ENCODE measurements at places on chromosomes 12 and 14.

DNA sequence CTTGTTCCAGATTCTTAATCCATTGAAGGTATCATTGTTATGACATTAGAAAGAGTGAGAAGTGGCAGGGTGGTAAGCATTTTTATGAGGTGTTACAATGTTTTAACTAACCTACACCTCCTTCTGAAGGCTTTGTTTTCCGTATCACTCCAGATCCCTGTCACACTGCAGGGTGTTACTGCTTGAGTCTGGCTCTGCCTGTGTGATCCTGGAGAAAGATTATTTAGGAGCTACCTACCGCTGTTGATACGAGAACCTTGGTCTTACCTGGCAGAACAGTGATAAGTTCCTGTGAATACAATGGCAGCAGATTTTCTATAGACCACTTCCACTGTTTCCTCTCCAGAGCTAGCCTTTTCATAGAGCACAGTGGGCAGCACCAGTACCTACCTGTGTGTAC is 36.2 kb downstream of the GRIN2B start:
- DNase-seq, result no peak

DNA sequence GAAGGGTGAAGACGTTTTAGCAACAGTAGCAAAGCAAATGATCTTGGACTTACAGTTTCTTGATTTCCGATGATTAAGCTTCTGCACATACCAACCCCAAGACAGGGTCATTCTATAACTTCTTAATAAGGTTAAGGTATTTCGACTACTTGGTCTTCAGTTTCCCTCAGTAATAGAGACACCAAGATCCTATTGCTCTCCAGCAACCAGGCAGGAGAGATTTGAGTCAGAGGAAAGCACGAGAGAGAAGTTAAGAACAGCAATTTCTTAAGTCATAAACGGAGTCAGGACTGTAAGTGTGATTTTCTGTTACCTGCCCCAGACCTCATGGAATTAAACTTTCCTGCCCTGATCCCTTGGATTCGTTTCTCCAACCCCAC is 215.6 kb downstream of the TTC8 start:
- no peak for DNase-seq

GRCh38 chr12:14362352-14362751 is 3.1 kb upstream of the ATF7IP start:
- no peak for DNase-seq

- no peak for DNase-seq
Observed at GRCh38 chr12:42916143-42916542, 326.6 kb upstream of the PRICKLE1 start.

DNA sequence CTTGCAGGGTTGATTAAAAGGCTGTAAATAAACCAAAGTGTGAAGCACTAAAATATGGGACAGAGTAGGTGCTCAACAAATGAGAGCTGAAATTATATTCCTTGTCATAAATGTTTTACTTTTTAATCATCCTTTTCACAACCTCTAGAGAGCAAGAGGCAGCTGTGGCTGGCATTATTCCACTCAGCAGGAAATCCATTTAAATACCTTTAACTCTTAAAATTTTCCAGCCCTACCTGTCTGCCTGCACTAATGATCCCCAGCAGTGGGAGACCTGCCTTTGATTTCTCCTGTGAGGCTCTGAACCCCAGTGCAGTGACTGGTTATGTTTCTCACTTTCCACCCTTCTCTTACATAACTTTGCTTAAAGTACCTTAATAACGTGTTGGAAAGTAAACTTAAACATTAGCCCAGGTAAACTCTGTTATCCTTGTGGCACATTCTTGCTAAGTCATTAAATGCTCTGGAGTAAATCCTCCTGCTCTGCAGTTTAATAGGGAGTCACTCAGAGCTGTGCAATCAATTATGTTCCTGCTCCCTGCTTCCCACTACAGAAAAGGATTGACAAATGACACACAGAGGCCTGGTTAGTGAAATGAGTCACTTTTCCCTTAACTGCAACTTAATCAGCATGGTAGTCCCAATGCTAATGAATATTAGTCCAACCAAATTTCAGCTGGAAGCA is 755.7 kb upstream of the USP15 start:
- DNase-seq, result no peak

DNA sequence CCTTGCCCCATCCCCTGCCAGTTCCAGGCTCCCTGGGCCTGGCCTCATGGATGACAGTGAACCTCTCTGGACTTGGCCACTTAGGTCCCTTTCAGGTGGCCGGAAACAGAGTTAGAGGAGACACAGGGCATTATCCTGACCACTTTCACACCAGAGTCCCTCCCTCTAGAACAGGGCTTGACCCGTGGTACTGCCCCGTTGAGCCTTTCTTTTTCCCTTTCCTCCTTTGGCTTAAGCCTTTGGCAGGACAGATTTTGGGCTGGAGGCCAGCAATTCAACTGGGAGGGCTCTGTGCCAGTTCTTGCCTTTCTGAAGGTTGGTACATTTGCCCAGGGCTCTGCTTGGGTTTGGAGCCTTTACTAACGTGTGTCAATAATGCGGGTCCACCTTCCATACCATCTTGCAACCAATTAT is 22.8 kb downstream of the TPCN1 start:
- DNase-seq, result no peak

DNA sequence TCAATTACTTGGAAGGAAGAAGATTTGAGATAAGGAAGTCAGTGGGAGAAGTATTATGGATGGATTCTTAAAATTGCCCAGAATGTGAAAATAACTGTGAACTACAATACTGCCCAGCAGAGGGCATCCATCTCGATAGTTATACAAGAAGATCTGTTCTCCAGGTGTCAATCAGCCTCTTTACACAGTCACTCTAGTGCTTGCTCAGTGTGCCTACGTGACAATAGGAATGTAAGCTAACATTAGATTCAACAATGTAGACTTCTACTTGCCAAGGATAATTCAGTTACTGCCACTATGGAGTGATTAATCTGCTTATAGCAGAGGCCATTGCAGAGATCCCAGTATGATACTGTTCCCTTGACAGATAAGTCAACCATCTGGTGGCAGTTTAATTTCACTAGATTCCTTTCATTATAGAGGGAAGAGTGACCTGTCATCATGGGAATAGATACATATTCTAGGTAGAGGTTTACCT is 10.6 kb upstream of the MAP4K5 start:
- peak; percentile 45 for DNase-seq

- DNase-seq, result no peak
Observed at GRCh38 chr14:59407246-59408010, 57.8 kb downstream of the GPR135 start.

GRCh38 chr14:22448035-22448904 is 140.8 kb downstream of the DAD1 start:
- no peak for DNase-seq

- no peak for DNase-seq
Observed at GRCh38 chr14:69324341-69324931, 64.5 kb downstream of the GALNT16 start.

GRCh38 chr14:104885973-104886689 is 21.1 kb downstream of the CEP170B start:
- DNase-seq, result no peak

DNA sequence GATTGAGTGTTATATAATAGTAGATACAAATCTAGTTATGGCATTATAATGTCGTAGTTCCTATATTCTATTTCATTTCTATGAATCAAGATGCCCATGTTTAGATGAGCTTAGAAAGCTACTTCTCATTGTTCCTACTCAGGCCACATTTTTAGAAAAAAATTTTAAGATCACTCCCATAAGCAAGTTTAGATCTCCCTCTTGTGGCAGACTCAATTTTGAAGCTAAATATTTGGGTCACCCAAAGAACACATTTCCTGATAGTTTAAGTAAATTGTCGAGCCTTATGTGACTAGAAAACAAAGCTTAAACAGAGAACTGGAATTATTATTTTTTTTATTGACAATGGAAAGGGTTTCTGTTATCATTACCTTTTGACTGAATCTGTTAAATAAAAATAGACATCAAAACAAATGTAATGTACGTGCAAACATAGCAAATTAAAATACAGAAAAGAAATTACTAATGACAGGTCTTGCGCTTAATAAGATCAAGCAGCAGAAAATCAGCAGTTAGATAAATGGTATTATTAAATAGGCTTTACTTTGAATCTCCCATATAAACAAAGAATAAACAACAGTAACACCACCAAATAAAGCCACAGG is 180.2 kb downstream of the ACSS3 start:
- peak; percentile 11 for DNase-seq

DNA sequence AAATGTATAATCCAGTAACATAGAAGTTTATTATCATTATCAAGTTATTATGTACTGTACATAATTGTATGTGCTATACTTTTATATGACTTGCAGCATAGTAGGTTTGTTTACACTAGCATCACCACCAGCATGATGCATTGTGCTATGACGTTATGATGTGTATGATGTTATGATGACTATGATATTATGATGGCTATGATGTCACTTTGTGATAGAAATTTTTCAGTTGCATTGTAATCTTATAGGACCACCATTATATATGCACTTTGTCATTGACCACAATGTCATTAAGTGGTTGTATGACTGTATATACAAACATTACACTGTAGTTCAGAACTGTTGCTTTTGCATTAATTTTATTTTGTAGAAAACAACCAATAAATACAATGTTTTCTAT is 173.4 kb downstream of the PPFIA2 start:
- no peak for DNase-seq

DNA sequence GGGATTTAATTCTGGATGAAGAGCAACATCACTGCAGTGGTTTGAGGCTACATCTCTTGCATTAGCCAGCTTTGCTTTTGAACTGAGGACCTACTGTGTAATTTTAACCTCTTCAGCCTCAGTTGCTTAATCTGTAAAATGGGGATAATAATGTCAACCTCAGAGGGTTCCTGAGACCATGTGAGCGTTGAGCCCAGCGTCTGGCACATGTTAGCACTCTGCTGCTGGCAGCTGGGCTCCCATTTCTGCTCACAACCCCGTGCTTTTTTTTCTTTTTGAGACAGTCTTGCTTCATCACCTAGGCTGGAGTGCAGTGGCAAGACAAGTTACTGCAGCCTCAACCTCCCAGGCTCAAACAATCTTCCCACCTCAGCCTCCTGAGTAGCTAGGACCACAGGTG is 31.6 kb downstream of the TESC start:
- no peak for DNase-seq

DNA sequence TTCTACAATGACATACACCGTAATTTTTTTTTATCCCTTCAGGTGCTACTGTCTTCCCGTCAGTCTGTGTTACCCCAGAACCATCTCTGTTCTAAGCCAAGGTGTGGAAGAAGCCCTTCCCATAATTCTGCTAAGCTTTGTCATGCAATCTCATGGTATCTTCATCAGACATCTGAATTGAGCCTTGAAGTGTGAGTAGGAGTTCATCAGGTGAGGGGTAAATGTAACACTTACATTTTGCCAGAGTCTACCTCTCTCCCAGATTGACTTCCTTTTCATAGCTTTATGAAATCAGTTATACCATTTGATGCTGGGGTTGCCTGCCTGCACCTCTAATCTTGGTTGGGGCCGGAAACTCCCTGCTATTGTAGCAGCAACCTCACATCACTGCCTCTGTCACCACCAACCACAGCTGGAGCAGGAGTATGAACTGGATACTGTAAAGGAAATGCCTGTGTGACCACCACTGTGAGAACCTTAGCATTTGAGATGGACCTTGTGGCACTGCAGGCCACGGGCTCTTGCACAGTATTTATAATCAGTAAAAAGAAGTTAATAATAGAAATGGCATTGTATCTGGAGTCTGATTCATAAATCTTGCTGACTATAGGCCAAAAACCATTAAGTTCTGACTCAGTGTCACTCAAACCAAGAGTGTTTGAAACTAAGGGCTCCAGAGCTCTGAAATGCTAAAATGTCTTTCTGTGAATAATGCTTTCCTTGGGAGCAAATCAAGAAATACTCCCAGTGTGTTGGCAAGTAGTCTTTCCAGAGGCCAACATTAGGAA is 58.7 kb upstream of the STK38L start:
- no peak for DNase-seq

GRCh38 chr14:80862983-80863382 is 78.6 kb downstream of the CEP128 start:
- no peak for DNase-seq

DNA sequence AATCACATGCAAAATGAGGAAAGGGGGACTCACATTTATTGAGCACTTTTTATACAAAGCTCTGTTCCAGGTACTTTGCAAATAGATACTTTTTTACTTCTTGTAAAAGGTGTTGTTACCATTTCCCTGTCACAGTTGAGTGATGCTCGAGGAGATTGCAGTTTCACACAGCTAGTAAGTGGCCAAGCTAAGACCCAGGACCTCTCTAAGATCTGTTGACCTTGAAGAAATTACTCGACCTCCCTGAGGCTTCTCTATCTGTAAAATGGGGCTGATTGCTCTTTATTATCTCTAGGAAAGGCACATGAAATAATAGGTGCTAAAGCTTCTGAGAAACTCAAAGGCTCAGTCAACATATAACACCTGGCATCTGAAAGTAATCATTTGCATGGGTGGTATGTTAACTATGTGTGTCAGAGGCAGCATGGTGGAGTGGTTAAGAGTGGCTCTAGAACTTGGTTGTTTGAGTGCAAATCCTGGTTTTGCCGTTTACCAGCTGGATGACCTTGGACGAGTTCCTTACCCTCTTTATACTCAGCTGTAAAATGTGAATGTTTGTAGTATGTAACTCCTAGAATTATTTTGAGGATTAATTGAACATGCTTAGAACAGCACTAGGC is 41.5 kb downstream of the IFT81 start:
- peak; percentile 34 for DNase-seq

DNA sequence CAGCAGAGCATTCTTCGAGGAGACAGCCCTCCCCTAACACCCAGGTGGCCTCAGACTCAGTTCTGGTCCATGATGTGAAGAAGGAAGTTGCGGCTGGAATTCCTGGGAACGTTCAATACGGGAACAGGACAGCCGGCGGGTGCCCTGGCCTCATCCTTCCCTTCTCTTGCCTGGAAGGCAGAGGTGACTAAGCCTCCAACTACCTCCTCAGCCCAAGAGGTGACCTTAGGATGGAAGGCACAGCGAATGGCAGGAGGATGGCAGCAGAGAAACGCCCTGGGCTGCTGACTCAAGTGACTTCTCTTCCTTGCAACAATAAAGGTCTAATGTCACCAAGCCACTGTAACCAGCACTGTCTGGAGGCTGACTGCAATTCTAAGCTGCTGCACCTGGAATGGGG is 36.1 kb downstream of the DHX37 start:
- no peak for DNase-seq

DNA sequence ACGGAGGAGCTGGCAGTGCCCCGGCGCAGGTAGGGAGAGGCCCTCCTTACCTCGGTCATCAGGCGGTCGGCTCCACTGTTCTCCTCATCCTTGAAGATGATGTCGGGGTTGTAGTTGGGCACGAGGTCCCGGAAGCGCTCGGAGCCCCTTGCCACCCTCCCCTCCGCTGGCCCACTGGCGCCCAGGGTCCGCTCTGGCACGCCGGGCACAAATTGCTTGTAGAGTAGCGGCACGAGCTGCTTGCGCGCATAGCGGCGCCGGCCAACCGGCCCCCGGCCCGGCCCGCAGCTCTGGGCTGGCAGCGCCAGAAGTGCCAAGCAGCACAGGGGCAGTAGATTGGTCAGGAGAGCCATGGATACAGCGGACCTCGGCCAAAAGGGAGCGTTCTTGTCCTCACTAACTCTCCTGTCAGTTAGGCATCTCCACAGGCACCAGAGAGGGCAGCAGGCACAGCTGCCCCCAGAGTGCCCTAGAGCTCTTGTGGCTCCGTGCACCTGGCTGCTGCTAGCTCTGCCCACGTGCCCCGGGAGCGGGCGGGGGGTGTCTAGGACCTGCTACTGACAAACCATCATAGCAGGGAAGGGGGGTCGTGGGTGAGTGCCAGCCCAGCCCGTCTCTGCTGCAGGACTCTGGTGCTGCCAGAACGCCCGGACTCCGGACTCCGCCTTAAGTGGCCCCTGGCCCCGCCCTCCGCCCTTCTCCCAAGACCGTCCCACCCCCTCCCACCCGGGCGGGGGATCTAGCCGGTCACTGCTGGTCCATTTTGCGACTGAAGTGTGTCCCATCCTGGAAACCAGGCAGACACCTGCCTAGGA is at the start of gene DHH:
TSS of gene DHH (minus strand) at position 642 of the 815 bp plus-strand sequence. CDS start at position 353, 289 bp downstream.
- no peak for DNase-seq
